ENCODE measurements at places on chromosomes 11 and 22.

DNA sequence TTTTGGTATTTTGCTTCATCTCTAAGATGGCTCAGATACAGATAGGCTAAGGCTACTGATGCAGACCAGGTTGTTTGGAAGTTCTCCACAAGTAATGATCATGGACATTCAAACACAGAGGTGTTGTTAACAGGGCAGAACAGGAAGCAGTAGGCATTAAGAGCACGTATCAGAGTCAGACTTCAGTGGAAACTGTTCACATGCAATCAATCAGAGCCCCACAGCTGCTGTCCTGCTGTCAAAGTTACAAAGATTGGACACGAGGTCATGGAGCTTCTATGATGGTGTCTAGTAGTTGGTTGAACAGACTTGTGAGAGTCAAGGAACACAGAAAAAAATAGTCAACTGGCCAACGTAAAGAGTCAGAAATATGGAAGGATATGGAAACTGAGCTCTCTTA is 19.8 kb downstream of the OR10D3 start:
- no peak for DNase-seq

DNA sequence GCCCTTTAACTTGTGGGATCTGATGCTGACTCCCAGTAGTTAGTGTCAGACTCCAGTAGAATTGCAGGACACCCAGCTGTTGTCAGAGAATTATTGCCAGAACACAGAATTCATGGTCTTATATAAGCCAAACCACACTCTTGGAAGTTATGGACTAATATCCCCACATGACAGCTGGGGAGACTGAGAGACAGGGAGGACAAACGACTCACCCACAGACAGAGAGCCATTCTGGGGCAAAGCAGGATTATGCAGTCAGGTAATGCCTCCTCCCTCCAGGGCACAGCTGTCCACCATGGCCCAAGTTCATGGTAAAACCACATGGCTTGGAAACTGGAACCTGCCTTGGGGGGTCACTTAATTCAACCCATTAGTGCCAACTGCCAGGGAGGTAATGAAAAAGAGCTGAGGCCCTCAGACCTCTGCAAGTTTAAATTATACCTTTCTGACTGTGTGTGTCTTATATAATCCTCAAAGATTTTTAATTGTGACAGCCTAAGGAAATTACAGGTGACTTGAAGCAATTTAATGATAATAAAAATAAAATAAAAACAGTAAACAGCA is 299.5 kb downstream of the BUD13 start:
- DNase-seq: no peak

GRCh38 chr11:130144861-130145281 is 14.7 kb upstream of the ST14 start:
- no peak for DNase-seq

DNA sequence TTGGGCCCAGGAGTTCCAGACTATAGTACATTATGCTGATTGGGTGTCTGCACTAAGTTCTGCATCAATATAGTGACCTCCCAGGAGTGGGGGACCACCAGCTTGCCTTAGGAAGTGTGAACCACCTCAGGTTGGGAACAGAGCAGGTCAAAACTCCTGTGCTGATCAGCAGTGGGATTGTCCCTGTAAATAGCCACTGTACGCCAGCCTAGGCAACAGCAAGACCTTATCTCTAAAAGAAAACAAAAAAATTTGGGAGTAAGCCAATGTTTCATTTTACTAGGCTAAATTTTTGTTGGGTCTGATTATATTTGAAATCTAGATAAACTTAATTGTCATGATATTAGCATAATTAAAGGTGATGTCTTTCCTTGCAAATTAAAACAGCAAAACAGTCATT is 3.4 kb downstream of the DEPDC5 start:
- DNase-seq: no peak

DNA sequence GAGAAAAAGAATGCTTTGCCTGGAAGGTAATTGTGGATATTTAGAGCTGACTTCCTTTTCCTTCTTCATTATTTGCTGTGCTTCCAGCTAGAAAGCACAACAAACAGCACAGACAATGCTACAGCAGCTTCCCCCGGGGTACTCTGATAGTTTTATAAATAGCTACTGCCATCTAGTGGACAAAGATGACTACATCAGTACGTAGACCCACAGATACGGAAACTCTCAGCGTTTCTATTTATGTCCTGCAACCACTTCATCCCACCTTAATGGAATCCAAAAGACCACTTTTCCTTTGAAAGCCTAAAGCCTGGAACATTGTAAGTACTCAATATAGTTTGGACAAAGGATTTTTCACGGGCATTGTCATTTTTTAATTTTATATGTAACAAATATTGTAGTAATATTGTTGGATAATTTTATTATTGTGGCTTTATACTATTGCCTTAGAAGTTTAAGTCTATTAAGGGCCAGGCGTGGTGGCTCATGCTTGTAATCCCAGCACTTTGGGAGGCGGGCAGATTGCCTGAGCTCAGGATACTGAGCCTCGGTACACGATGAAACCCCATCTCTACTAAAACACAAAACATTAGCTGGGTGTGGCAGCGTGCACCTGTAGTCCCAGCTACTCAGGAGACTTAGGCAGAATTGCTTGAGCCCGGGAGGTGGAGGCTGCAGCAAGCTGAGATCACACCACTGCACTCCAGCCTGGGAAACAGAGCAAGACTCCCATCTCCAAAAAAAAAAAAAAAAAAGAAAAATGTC is 7.5 kb downstream of the HSPA8 start:
- peak; percentile 54 for DNase-seq

DNA sequence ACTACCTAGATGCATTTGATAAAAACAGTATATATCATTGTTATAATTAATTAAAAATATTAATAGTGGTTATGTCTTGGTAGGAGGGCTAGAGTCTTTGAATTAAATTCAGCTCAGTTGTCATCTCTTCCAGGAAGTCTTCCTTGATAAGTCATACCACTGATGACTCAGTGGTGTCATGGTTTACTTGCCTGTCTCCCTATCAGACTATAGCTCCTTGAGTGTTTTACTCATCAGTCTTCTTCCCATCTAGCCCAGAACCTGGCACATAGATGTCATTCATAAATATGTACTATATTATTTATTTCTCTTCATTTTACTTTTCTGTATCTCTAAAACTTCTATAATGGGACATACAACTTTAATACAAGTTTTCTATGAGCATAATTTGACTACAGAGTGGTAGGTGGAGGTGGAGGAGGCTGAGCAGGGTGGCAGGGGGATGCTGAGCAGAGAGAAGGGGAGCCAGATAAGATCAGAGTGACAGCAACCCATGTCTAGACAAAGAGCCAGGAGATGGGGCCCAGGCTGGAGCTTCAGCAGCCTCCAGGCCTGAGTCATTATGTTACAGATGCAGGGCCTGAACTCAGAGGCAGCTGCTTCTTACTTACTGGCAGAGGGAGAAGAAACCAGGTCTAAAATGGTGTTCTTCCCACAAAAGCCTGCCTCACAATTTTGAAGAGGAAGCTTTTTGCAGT is 82.3 kb upstream of the PHOX2A start:
- DNase-seq: peak; percentile 32

All from activated CD4-positive, alpha-beta T cell treated with anti-CD3 and anti-CD28 coated beads, Interleukin-2, amount 50 U/mL, for 24 hours (primary cell).